Stimulated activated CD4-positive, alpha-beta T cell treated with anti-CD3 and anti-CD28 coated beads, Interleukin-2, amount 100 ng/mL, for 24 hours (primary cell): ENCODE measurements at places on chromosomes 11 and 22.

DNA sequence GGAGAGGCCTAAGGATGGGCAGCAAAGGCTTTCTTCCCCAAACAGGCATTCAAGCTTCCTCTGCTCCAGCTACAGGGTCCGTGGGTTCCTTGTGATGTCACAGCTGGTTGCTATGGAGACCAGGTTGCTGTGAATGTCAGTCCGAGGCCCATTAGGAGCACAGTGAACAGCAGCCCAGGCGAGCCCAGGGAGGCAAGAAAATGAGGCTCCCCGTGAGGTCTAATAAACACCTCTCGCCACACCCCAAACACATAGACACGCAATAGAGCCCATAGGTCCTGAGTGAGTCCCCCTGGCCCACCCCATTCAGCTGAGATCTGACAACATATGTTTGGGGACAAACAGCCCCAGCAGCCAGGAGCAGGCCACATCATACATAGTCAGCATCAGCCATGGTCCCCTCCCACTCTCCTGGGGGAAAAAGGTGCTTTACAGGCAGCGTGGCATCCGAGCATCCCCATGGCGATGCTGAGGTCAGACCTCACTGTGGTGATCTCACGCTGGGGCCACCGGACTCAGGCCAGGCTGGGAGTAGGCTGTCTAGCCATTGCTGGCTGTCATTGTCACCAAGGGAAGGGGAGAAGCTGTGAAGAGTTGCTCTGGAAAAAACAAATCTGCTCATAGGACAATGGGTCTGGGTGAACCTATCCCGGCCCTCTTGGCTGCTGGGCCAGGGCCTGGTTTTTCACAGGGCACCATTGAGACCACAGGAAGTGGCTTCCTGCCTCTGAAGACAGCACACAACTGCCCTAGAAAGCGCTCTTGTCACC lies 23.1 kb upstream of the TP53I11 start:
- DNase-seq = no peak

GRCh38 chr11:3010004-3010403 lies 17.9 kb upstream of the NAP1L4 start:
- DNase-seq = no peak

GRCh38 chr11:1260023-1260501 lies 37.2 kb downstream of the MUC5B start:
- DNase-seq = peak; percentile 61

GRCh38 chr11:64290352-64291261 lies 495 bp upstream of the KCNK4 start:
- no peak for DNase-seq

- DNase-seq = no peak
Measured at GRCh38 chr22:29833392-29833965, 4.6 kb downstream of the ASCC2 start.

DNA sequence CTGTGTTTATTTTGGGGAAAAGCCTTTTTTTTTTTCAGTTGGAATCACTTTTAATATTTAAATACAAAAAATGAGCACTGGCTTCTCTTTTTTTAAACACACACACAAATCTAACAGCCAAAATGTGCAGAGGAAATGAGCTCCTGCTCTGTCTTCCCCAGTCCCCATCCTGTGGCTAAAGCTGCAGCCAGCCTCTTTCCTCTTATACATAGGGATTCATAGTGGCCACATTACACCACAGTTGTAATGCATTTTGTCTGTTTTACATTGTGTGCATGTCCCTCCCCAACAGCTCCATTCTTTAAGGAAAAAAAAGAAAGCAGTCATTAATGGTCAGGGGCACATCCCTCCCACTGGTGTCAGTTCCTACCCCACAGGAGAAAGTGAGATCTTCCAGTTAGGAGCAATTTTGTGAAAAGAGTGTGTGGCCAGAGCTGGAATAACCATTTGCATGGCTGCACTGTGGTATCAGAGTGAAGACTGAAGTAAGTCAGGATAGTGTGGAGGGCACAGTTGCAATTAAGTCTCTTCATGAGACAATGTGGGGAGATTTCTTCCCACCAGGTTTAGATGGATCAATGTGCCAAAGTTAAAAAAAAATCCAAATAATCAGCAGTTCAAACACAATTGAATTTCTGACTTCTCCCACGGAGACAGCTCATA lies 220.6 kb downstream of the TMEM135 start:
- DNase-seq = no peak

DNA sequence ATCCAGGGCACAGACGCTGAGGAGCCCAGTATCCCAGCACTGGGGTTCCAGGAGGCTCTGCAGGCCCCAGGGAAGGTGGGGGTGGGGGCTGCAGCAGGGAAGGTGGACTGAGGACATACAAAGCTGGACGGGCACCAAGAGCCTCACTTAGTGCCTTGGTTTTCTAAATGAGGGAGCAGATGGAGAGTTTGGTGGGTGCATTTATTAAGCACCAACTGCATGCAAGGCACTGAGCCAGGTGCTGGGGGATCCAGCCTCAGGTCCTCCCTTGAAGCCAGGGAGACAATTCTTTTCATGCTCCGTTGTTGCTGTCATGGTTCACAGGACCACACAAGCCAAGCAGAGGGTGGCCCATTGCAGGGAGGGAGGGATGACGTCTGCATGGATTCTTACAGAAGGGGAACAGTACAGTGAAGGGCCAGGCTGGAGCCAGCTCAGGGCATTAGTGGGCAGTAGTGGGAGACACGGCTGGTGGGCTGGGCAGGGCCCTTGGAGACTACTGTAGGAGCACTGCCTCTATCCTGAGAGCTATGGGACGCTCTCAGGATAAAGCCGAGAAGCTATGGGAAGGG lies 65.0 kb downstream of the MACROD1 start:
- no peak for DNase-seq

DNA sequence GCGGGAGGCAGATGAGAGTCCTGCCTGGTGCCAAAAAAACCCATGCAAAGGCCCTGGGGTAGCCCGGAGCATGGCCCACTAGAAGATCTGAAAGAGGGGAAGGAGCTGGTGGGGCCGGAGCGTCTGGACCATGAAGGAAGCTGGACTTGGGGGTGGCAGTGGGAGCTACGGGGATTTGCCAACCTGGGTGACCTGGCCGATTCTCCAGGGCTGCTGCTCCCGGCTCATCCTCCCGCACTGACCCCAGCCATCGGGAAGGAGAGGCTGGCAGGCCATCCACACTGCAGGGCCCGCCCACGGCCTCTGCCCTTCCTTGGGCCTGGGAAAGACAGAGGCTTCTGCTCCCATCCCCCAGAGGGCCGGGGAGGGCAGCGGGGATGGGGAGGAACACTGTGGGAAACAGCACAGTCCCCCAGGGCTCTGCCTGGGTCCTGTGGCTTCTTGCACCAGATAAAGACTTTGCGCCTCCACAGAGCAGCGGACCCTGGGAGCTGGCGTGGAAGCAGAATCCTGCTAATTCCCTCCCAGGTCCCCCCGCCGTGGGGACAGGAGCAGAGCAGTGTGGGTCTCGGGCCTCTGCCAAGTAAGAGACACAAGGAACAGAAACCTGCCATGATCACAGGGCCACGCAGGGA lies 87.1 kb upstream of the LINC01488 start:
- DNase-seq = no peak

DNA sequence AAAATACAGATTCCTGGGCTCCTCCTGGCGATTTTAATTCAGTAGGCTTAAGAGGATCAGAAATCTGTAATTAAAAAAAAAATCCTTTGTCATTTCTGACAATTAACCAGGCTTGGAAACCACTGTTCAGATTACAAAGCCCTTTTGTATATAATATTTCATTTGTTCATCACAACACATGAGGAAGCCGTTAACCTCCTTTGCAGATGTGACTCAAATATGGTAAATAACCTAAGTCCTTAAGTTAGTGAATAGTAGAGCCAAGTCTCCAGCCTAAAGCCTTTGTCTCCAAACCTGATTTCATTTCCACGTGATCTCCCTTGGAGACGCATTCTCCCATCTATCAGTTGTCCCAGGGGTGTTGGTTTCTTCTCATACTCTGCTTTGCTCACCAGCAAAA lies 67.6 kb downstream of the UBASH3B start:
- no peak for DNase-seq
